Skin of body (tissue), 3 donors: ENCODE measurements at places on chromosomes 7 and 10.

DNA sequence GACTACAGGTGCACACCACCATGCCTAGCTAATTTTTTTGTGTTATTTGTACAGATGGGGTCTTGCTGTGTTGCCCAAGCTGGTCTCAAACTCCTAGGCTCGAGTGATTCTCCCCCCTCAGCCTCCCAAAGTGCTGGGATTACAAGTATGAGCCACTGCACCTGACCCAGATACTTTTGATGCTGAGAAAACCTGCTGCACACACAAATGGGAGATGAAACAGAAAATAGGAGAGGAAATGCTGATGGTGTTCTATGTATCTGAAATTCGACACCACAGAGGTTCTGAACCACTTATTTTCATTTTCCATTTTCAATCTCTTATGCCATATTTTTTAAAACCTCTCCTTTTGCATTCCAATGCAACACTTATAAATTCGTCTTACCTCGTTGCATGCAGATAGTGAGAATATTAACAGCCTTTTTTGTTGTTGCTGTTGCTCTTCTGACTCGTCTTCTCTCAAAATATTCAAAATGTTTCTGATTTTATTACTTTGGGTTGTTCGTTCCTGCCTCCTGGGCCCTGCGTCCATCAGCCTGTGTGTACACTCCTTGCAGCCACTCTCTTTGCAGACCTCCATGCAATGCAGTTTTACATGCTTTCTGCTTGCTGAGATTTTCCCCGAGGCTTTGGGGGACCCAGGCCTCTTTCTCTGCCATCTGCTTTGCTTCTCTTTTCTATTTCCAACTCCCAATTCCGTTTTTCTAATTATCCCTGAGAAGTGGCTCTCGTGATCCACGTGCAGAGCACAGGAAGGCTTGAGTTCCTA, 556.1 kb downstream of the GALNT17 start:
- DNase-seq = no peak

- DNase-seq = no peak
These were observed 62.1 kb downstream of the PTEN start for GRCh38 chr10:87925570-87925969.

DNA sequence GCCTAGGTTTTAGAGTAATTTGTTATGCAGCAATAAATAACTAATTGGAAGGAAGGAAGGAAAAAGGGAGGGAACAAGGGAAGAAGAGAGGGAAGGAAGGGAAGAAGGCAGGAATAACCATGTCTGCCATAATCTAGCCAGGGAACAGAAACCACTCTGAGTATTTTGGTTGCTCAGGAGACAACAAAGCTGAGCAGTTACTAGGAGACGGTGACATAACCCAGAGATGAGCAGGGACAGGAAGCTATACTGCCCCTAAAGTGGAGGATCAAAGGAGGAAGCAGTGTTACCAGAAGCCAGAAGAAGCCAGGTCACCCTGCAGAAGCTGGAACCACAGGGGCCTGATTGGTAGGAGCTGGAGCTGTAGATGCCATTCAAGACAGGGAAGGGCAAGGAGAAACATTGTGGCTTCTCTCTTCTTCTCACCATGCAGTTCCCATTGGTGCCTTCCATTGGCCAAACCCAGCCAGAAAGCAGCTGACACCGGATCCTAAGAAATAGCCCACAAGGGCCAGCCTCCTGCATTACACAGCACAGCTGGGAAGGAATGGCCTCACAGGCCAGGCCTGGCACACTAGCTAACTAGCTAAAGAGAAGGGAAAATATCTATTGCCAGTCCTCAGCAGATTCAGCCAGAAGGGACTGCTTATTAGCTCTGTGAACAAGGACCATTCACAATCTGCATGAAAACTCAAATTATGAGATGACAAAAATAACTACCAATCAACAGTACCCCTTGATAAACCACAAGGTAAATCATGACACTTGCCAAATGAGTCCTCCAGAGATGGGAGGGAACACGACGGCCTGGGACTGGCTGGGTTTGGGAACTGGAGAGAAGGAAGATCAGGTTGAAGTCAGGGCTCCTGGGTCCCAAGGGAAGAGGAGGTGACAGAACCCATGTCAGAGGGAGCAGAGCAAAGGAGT, 184.5 kb upstream of the NFE2L3 start:
- no peak for DNase-seq

DNA sequence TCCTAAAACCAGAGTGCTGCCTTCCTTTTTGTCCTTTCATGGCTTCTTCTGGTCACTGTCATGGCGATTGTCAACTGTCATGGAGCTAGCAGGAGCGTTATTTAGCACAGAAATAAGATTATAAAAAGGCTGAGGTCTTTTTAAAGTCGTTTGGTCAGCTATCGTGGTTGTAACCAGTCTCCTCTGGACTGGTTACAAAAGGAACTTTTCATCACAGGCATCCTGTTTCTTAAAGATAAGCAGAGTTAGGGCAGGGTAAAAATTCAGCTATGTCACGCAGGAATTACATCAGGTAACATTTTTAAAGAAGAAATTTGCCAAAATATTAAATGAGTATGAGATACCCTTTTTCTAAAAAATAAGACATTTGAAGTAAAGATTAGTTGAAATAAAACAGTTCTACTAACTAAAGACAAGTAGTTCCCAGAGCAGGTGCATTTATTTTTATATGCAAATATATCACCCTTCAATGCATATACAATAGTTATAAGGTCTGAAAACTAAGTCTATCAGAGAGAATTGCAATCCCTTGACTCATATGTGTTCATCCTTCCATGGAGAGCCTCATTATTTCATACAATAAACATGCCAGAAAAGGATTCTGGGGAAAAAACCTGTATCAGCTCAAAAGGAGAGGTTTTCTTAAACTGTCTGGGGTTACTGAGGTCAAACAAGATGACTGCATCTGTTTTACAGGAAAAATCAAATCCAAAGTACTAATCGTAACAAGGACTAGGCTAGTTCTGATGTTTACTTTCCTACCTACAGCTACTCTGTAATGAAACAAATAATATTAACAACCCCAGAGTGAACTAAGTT, 20.9 kb downstream of the FAM24A start:
- no peak for DNase-seq

DNA sequence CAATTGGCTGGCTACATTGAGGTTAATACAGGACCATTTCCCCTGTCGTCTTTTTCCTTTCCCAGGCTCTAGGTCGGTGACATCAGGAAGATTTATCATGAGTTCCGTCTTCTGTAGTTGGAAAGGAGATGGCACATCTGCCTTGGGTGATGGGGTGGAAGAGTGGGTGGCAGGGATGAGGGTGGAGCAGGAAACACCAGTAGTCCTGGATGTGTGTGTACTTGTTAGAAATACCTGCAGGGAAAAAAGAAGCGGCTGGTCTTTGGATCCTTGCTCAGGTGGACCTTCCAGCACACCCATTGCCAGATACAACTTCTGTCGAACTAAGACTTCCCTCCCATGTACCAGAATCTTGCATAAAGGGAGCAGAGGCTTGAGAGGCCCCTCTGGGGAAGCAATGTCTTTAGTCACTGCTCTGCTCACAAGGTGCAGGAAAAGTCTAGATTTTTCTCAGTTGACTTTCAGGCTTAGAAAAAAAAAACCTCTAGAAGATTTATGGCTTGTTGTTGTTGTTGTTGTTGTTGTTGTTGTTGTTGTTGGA, 516.8 kb upstream of the GALNT17 start:
- peak; percentile 28 for DNase-seq

- DNase-seq = no peak
These were observed 17.2 kb upstream of the SLC26A4 start for GRCh38 chr7:107643407-107643806.

- no peak for DNase-seq
These were observed 47.1 kb upstream of the SVIL start for GRCh38 chr10:29681676-29682448.
